ENCODE measurements at places on chromosomes 3 and 15. TPM values are rescaled to one million over a fixed set of nuclear protein-coding genes. Genes with fewer than 3 reads are reported as not detected.

Gene UROC1
- total RNA-seq, result not detected

Gene CCR3
- total RNA-seq, result not detected

Gene DCLK3
- total RNA-seq, result not detected

Gene FOXB1
- total RNA-seq, result 1.5 TPM

Gene NANOGP8
- total RNA-seq, result not detected

Gene MED12L
- total RNA-seq, result 1.5 TPM

Gene SERPINI2
- not detected for total RNA-seq

Gene FSD2
- total RNA-seq, result not detected

Gene FBXO40
- total RNA-seq, result not detected

Gene SLC15A2
- 1.4 TPM for total RNA-seq

Gene ARHGEF26
- total RNA-seq, result 0.24 TPM

Gene PPP1R14D
- not detected for total RNA-seq

Gene IMPG2
- 0.12 TPM for total RNA-seq

Gene CD86
- 1.7 TPM for total RNA-seq

Gene HIGD2B
- total RNA-seq, result 0.27 TPM

Gene CHRFAM7A
- 0.90 TPM for total RNA-seq

Gene ATP10A
- total RNA-seq, result 17.2 TPM

Gene NRROS
- 24.5 TPM for total RNA-seq
